ENCODE measurements at places on chromosomes 7 and 10.

- DNase-seq, result no peak
Observed at GRCh38 chr10:44990965-44991364, 9.8 kb upstream of the ZNF22 start.

DNA sequence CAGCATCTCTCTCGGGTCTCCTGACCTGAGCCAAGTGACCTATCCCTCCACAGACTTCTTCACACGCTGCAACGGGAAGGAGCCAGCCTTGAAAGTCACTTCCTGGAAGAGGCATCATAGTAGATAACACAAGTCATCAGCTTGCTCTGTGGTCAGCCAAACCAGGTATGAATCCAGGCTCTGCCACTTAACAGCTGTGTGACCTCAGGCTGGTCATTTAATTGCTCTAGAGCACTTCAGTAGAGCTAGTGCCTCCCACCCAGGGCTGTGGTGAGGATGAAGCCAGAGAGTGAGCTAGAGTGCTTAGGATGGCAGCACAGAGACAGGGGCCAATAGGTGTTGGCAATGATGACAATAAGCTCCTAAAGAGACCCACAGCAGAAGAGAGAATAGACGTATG, 247.7 kb upstream of the ZMIZ1 start:
- DNase-seq, result no peak

DNA sequence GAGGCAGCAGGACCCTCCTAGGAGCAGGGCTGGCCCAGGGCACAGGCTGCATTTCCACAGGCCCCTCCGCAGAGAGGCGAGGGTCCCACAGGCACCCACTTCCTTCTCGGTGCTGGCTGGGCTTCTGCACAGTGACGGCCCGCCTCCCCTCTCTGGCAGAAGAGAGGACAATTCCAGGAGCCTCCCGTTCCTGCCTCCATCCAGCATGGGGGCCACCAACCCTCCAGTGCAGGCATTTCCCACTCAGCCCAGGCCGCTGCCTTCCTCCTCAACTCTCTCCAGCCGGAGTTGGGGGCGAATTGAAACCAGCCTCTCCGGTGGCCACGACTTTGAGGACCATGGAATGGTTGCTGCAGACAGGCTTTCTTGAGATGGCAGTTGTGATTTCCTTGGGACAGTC, 125.0 kb upstream of the PPP2R2D start:
- no peak for DNase-seq

- DNase-seq, result no peak
Observed at GRCh38 chr10:88065383-88066049, 202.1 kb downstream of the PTEN start.

- no peak for DNase-seq
Observed at GRCh38 chr10:117441812-117442443, 66.7 kb upstream of the PDZD8 start.

- no peak for DNase-seq
Observed at GRCh38 chr10:35495521-35496119, 109.5 kb upstream of the GJD4 start.

DNA sequence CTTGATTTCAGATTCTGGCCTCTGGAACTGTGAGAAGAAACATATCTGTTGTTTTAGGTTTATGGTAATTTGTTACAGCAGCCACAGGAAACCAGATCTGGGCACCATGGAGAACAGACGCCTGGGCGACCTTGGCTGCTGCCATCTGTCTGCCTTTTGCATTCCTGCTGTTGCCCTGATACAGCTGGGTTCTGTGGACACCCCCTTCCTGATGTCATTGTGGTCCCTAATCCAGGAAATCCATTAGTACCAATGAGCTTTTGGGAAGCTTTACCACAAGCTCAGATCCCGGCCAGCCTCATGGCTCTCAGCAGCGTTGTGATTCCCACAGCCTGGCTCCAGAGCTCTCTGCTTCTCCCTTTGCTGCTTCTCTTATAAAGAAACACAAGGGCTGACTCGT, 174.2 kb upstream of the NPS start:
- DNase-seq, result no peak
